DMS 273 treated with DMSO at 0.1 percent for 48 hours (cell line): ENCODE measurements at places on chromosomes 5 and 9.

- no peak for DNase-seq
These were observed 23.1 kb upstream of the CATSPER3 start for GRCh38 chr5:134944630-134945029.

DNA sequence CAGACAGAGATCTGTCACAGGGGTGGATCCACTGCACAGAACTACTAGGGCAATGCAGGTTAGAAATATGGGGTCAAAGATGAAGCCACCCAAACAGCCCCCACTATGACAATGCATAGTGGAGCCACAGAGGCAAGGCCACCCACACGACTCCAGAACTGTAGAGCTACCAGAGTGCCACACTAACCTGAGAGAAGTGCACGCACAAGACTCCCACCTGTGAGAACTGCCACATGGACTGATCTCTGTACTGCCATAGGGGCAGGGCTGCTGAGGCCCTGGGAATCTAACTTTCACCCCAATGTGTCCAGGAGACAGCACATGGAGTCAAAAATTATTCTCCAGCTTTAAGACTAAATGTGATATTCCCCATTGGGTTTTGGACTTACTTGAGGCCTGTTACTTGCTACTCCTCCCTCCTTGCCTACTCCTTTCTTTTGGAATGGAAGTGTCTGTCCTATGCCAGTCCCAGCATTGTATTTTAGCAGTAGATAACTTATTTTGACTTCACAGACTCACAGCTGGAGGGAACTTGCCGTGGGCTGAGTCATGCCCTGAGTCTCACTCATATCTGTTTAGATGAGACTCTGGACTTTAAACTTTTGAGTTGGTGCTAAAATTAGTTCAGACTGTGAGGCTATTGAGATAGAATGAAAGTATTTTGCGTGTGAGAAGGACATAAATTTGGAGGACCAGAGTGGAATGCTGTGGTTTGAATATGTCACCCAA, 853.3 kb downstream of the MAT2B start:
- DNase-seq = no peak

GRCh38 chr5:96159043-96159442, 197.4 kb upstream of the ELL2 start:
- DNase-seq = no peak

DNA sequence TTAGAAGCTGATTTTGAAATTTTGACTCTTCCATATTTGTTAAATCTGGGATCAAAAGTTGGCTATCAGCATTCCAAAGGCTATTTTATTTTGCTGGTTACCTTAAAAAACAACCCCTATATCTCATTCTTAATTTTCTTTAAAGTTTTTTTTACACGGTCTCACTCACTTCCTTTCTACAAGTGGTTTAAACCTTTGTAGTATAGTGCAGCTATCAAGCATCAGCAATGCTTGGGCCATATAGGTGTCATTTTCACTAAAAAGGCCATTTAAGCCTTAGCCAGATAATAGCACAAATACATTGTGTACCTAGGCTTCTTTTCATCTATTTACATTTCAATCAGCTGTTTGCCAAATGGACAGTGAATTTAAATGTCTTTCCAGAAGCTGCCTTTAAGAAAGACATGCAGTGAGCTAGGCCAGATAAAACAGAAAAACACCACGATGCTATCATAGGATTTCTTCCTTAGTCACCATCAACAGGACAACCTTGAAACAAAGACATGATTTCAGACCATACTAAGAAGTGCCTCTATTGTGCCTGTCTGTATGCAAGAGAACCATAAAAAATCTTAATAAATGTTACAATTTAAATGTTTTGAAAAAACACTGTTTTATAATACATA, 104.2 kb downstream of the RAPGEF6 start:
- no peak for DNase-seq

- DNase-seq = no peak
These were observed 228.1 kb downstream of the NFIB start for GRCh38 chr9:14085810-14086209.

DNA sequence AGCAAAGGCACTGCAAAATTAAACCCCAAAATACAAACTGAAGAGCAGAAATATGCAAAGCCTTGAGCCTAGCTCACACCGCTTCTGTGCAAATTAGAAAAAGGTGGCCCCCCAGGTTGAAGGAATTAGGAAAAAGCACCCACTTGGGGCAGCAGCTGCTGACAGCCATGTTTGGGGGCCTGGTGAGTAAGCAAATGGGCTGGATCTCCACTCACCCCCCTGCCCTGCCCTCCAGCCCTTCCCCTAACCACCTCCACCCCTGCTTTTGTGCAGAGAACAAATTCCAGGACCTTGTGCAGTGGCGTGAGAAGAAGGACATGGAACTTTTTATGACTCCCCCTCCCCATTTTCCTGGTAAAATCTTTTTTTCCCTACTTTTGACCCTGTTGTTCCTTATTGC, 92.0 kb upstream of the DNAH5 start:
- DNase-seq = no peak

GRCh38 chr9:84894859-84895258, 225.3 kb downstream of the NTRK2 start:
- no peak for DNase-seq

DNA sequence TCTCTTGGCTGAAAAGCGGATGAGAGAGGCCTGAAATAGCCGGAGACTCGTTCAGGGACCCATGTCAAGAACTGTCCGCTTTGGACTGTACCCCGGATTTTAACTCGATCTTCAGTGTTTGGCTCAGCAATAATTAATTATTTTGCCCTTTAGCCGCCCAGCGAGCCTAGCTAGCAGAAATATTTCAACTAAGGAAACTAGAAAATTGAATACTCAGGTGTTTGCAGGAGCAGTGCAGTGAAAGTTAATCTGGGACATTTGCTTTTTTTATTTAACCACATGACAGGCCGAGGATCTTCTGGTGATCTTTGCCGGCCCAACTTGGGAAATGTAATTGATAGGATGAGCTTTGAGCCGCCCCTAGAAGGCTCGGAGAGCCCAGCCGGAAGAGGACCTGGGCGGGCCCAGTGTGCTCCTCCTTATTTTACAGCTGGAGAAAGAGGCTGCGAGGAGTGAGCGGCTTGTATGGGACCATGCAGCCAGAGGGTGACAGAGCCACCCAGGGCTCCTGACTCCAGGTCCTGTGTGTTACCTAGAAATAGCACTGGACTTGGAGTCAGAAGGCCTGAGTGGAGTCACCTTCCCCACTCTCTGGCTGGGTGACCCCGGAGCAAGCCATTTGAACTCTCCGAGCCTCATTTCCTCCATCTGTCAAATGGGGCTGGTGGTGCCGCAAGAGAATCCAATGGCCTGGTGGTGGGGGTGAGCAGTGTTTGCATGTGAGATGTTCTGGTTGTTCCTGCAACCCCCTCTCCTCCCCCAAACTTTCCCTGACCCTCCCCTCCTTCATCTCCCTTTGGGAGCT, 2.4 kb downstream of the PPARGC1B start:
- DNase-seq = no peak

- DNase-seq = no peak
These were observed 5.5 kb upstream of the RASEF start for GRCh38 chr9:83068414-83068813.

- DNase-seq = no peak
These were observed 87.8 kb upstream of the SPRY4 start for GRCh38 chr5:142412581-142412980.

DNA sequence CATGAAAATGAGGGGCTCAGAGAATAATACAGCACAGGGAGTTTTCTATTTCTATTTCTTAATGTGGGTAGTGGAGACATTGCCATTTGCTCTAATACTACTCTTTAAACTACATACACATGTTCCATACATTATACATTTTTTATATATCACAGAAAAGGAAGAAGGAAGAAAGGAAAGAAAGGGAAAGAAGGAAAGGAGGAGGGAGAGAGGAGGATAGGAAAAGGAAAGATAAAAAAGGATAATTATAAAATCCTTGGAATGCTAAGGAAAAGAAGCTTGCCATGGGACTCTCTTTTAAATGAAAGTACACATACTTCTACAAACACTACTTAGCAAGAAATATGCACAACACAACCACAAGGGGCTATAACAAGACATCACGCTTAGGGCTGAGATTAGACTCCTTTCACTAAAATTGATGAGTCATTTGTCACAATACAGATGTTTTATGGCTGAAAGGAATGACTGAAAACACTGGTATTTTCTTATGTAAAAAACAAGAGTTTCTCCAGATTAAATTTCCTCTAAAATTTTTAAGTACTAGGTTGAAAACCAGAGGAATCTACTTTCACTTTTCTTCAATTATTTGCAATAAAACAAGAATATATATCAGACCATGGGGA, 219.8 kb downstream of the ARL15 start:
- DNase-seq = no peak

- DNase-seq = no peak
These were observed 29.0 kb upstream of the SSBP2 start for GRCh38 chr5:81779916-81780266.

DNA sequence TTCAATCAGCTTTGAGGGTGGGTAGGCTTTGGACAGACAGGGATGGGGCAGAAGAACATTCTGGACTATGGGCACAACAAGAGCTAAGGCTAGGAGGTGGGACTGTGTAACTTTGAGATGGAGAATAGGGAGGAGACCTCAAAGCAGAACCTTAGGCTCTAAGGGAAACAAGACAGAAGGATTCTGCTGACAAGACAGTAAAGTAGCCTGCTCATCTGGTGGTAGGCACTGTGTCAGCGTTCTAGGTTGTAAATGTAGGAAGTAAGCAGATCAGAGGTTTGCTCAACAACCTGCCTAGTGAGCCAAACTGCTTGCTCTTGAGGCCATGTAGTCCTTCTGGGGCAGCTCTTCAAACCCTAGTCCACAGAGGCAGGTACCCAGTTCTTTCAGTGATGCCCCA, 15.0 kb upstream of the IL12B start:
- no peak for DNase-seq

GRCh38 chr5:1501372-1502045, 22.3 kb downstream of the LPCAT1 start:
- DNase-seq = no peak

- no peak for DNase-seq
These were observed 247.0 kb downstream of the YTHDC2 start for GRCh38 chr5:113760486-113760885.

- DNase-seq = no peak
These were observed 18.1 kb downstream of the MYMK start for GRCh38 chr9:133506653-133507038.

DNA sequence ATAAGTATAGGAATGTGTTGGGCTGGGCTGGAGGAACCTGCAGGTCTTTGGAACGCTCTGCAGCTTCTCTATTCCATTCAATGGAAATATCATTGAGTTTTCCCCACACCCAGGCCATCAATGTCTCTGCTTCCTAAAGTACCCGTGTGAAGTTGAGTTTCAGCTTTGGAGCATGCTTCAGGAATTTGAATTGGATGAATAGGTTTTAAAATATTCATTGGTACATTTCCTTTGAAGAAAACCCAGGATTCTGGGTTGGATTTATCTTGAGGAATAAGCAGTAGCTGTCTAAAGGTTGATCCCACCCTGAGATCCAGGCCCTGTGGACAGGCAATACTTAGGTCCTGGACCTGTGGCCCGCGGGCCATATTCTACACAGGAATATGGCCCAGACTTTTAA, 37.3 kb downstream of the INSYN2B start:
- no peak for DNase-seq

DNA sequence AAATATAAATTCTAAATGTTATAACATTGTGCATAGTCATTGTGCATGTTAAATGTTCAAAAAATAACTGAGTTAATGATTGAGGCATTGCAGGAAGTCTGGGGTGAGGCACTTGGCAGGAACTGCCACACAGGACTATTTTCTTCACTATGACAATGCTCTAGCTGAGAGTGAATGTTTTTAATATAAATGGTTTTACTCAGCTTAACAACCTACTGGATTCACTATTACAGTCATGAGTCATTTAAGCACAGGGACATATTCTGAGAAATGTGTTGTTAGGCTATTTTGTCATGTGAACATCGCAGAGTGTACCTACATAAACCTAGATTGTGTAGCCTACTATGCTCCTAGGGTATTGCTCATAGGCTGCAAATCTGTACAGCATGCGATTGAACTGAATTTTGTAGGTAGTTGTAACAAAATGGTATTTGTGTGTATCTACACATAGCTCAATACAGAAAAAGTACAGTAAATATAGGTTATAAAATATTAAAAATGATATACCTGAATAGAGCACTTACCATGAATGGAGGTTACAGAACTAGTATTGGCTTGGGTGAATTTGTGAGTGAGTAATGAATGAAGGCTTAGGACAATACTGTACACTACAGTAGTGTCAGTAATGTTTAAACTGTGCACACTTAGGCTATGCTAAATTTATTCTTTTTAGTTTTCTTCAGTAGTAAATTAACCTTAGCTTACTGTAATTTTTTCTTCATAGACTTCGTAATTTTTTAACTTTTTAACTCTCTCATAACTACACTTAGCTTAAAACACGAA, 346.1 kb upstream of the PTGER4 start:
- DNase-seq = no peak

DNA sequence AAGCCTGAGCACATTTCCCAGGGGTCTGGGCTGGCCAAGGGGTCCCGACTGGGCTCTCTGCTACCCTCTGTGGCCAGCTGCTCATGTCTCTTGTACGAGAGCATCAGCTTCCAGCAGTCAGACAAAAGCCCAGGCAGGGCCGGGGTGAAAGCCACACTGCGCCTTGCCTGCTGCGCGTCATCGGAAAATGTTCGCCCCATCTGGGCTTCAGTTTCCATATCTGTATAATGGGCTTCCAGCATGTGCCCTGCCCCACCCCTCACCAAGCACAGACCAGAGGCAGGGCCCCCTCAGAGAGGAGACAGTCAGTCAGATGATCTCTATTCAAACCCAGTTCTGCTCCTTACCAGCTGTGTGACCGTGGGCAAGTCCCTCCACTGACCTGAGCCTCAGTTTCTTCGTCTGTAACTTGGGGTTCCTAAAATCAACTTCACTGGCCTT, 8.0 kb upstream of the GRHPR start:
- DNase-seq = no peak

- no peak for DNase-seq
These were observed 5.1 kb downstream of the EEIG1 start for GRCh38 chr9:127975376-127976315.

- no peak for DNase-seq
These were observed 174.5 kb downstream of the FGF18 start for GRCh38 chr5:171593976-171594375.

DNA sequence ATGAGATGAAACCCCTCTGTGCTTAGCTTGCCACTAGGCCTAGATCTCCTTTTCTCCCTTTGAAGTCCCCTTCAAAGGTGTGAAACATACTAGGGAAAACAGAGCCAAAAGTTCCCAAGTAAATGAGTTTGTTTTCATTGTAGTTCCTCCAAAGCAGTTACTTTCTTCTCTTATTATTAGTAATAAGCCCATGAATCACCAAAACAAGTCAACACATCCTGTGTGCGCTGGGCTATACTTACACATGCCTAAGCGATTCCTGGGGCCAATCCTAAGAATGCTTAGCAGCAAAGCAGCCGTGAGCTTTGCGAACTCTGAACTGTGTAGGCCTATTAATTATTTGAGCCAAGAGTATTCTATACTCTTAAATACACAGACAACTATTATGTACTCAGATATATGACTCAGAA, 7.6 kb downstream of the ENC1 start:
- DNase-seq = no peak

- no peak for DNase-seq
These were observed 721 bp downstream of the GIN1 start for GRCh38 chr5:103119070-103119764.
